ENCODE measurements at places on chromosomes 6 and 20.

DNA sequence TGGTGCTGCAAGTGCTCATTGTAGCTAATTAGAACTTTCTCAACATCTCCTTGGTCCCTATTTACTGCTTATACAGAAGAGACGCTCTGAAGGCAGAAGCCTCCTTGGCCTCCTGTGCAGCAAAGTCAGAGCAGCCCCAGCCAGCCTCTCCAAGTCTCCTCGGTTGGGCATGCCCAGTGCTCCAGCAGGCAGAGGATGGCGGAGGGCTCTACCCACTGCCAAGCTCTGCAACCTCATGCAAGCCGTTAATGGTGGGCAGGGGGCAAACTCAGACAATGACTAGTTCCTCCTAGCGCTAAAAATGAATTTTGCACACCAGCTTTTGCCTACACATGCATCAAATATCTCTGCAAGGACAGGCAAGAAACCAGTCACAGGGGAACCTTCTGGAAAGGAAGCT lies 27.8 kb downstream of the NOL4L start:
- DNase-seq = no peak

DNA sequence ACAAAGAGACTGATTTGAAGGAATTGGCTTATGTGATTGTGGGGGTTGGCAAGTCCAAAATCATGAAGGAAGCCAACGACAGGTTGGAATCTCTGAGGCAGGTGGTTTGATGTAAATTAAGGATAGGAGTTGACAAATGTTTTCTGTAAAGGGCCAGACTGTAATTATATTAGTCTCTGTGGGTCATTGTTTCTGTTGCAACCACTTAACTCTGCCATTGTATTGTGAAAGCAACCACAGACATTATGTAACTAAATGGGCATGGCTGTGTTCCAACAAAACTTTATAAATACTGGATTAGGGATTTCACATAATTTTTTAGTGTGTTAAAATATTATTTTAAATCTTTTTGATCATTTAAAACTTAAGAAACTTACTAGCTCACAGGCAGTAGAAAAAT lies 199.2 kb upstream of the MYLIP start:
- DNase-seq = no peak

DNA sequence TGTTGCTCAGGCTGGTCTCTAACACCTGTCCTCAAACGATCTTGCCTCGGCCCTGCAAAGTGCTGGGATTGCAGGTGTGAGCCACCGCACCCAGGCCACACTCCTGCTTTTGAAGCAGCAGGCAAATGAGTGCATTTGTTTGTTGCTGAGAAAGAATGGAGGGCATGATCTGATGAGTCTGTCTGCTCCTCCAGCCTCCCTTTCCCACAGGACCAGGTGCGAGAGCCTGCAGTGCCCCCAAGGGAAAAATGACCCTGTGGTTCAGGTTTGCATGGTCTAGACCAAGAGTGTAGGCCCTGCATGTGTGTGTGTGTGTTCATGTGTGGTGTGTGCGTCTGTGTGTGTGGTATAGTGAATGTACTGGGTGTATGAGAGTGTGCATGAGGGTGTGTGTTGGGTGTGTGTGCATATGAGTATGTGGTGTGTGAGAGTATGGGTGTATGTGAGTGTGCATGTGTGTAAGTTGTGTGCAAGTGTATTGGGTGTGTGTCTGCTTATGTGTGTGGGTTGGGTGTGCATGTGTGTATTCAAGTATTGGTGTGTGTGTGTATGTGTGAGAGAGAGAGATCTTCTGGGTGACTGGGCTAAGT lies 22.8 kb upstream of the FOXC1 start:
- DNase-seq = no peak

DNA sequence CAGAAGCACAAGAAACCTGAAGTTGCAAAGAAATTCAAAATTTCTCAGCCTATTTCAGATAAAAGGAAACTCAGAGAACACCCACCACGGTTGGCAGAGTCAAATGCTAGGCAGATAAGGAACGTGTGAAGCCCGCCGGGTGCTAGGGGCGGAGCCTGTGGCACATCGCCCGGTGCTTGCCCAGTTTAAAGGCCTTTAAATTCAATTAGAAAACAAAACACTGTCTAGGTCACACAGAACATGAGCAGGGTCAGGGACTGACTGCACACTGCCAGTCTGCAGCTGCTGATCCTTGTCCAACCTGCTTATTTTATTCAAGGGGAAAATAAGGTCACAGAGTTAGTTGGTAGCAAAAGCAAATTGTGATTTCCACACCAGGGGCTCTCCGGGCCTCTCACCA lies 75.8 kb downstream of the PSMG4 start:
- no peak for DNase-seq

DNA sequence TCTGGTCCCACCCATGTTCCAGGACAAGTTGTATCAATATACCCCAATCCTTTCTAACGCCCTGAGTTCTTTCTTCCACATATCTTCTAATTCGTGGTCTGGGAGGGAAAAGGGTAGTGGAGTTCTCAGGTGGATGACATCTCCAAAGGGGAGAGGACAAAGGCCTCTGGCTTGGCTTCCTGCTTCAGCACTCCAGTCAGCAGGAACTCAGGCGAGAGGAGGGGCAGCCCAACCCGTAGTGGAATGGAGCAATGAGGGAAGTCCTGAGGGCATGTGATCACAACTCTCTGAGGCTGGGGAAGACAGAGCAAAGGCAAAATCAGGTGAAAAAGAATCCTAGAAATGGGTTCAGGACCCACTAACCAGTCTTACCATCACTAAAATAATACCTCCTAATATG lies 9.6 kb upstream of the NRM start:
- DNase-seq = no peak

DNA sequence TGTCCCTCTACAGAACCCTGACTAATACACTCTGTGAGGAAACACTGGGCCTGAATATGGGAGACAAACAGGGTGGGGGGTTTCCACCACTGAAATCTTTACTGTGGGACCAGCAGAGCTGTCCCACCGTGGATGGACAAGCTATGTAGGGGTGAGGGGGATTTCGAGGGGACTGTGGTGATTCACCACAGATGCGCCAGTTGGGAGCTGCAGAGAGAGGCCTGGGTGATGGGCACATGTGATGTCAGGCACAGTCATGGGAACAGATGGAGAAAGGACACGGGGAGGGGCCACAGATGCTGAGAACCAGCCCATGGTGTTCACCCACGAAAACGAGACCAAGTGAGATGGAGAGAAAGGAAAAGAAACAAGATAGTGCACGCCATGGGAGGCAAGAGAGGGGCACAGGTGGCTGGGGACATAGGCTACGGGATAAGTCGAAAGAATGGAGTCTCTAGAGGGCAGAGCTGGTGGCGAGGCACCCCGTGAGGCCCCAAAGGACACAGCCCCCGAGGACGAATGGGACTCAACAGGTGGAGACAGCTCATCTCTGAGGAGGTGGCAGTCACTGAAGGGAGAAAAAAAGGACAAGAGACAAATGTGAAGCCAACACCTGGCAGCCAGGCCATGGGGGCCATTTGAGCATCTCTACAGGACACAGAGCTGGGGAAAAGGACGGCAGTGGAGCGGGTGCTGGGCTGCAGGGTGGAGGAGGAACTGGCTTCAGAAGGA lies 10.5 kb upstream of the RAMACL start:
- DNase-seq = no peak

DNA sequence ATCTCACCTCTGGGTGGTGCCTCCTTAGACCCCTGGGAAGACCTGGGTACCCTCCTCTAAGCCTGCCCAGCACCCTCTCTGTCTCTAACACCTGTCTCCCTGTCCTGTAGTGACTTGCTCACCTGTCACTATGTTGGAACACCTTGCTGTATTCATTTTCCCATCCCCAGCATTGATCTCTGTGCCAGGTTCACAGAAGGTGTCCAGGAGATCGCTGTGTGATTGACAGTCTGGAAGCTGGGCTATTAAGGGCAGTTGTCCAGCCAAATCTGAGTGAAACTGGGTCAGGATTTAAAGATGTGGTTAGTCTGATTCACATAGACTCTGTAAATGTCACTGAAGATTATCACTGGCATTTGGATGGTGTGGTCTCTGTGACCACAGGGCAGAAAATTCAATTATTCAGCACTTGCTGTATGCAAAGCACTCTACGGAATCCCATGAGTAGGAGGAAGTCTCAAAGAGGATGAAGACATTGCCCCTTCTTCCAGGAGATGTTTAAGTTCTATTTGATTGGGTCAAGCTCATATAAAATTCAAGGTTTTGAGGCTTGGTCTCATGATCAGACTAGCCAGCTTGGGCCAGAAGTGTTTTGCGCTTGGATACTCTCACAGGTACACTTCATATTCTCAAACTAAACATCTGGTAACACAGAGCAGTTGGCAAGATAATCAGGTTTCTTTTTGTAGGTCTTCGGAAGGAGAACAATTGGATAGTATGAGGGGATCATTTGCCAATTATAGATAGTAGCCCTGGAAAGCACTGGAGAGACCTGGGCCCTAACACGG lies 57.8 kb upstream of the TAGAP start:
- DNase-seq = no peak

GRCh38 chr20:41534842-41535241 lies 83.3 kb downstream of the CHD6 start:
- no peak for DNase-seq

- DNase-seq = no peak
Measured at GRCh38 chr6:66964216-66964615, 1257.2 kb upstream of the EYS start.

GRCh38 chr6:42315991-42316970 lies 98.6 kb upstream of the MRPS10 start:
- no peak for DNase-seq

- no peak for DNase-seq
Measured at GRCh38 chr20:47480239-47480638, 21.4 kb upstream of the NCOA3 start.

GRCh38 chr6:129102741-129103140 lies 219.8 kb downstream of the LAMA2 start:
- no peak for DNase-seq

GRCh38 chr6:162385980-162386379 lies 341.6 kb downstream of the PRKN start:
- DNase-seq = no peak

Measured in CD4-positive, alpha-beta T cell treated with Interleukin-12 subunit alpha and Interleukin-12 subunit beta, for 1 hour (primary cell).